ENCODE measurements at places on chromosomes 12 and 14.
A peak's percentile ranks its signal among the peaks of the same experiment; 100 is the strongest.

DNA sequence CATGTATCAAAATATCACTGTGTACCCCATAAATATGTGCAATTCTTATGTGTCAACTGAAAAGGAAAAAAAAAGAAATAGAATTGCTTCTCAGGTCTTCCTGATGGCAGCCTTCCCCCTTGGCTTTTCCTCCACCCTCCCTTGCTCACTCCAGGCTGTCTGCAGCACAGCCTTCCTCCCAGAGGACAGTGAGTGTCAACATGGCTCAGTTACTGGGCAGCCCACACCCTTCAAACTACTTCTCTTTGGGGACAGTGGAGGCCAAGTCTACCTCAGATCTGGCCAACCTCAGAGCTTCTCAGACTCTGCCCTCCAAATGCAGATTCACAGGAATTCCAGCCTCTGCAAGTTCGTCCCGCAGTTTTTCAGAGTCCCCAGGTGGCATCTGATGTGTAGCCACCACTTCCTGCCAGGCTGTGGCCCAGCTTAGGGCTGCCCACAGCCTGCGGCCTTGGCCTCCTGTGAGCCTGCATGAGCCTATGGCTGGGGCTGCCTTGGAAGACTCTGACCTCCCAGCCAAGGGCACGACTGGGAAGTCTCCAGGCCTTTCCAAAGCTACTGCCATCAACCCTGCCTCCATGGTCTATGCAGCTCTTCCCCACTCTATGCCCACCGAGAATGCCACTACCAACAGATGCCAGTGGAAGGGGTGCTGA lies 148.0 kb upstream of the PWP1 start:
- no peak for DNase-seq

- DNase-seq = no peak
Observed at GRCh38 chr12:68573406-68573805, 37.3 kb upstream of the RAP1B start.

GRCh38 chr12:118742431-118742830 lies 238.9 kb upstream of the SRRM4 start:
- no peak for DNase-seq

GRCh38 chr12:94427501-94428381 lies 31.9 kb downstream of the CEP83 start:
- DNase-seq = peak; percentile 67

DNA sequence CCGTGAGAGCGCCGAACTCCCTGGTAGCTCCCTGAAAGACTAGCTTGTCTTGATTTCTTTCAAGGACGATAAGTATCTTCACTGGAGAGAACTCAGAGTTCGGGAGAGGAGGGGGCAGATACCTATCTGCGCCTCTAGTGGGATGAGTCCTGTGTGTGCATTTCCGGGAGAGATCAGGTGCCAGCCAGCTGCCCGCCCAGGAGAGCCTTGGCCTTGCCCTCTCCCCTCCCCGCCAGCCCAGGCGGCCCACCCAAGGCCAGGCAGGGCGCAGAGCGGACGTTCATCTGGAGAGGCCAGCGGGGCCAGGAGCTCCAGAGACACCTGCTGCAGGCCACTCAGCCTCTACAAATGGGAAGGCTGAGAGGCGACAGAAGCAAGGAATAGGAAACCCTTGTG lies 1.0 kb downstream of the CD9 start:
- peak; percentile 57 for DNase-seq

DNA sequence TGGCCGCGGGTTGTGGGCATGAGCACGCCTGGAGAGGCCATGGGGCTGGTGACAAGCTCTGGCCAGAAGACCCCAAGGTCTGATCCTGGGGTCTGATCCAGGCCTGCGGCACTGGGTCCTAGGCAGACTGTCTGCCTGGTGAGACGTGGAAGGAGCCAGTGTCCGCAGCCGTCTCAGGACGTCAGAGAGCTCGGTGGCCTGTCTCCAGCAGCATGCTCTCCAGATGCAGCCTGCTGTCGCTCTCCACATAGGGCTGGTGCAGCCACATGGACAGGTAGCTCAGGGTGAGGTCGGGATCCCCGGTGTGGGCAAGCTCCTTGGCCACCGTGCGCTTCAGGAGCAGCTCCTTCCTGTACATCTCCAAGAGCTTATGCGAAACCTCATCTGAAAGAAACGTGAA lies 14.3 kb downstream of the CINP start:
- DNase-seq = no peak

GRCh38 chr14:88468406-88468805 lies 82.9 kb downstream of the SPATA7 start:
- DNase-seq = no peak

DNA sequence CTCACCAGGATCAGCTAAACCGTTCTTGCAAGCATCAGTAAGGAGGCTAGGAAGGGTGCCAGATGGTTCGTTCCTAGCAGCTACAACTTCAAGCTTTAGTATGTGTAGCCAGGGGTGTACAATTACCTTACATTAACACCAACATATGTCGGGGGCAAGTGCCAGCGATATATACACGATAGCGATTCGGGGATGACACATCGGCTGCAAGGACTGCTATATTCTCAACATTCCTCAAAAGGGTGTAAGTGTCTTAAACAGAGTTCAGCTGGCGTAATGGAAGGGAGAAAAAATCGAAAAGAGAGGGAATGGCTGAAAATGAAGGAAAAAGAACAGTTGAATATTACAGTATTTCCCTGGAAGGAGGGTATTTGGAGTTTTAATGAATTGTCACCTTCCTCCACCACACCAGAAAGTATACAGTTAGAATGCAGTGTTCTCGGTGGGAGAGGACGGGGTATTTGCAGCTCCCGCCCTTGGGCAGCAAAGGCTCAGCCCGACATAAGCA lies 545 bp downstream of the LIMA1 start:
- no peak for DNase-seq

GRCh38 chr14:76612654-76613053 lies 148.6 kb upstream of the VASH1 start:
- DNase-seq = no peak

GRCh38 chr14:66380143-66380542 lies 106.0 kb upstream of the CCDC196 start:
- DNase-seq = peak; percentile 60

- DNase-seq = no peak
Observed at GRCh38 chr12:3995306-3995705, 122.1 kb upstream of the PARP11 start.

DNA sequence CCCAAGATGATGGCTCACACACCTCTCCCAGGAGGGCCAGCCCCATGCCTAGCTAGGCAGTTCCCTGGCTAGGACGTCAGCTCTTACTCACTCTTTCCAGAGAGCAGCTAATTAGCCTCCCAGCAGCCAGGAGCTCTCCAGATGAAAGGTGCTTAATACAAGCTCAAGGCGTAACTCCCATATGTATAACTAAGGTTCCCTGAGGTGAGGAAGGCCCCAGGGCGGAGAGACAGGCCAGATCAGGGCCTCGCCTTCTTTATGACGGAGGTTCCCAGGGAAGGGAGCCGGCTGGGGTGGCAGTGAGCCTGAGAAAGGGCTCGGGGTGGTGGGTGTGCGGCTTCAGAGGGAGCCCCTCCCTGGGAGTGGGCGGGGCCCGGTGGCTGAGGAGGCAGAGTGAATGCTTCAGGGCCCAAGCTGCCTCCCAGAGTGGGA lies 26.4 kb upstream of the ZFP36L1 start:
- DNase-seq = no peak

DNA sequence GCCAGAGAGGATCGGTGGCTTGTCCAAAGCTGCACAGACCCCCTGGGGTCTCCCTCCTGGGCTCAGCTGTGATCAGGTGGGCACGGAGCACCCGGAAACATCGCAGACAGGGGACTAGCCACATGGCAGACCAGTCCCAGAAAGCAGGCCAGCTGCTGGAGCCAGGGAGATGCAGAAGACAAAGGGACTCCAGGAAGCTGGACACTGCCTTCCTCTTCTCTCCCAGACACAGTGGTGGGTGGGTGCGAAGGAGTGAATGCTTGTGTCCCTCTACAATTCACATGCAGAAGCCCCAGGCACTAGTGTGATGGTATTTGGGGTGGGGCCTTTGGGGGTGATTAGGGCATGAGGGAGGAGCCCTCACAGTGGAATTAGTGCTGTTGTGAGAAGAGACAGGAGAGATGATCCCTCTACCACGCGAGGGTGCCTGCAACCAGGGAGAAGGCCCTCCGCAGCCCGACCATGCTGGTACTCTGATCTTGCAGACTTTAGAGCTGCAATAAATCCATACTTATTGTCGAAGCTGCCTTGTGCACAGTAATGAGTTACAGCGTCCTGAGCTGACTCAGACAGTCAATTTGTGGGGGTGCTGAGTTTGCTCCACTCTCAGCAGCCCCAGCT lies 95.2 kb downstream of the CALM1 start:
- no peak for DNase-seq

DNA sequence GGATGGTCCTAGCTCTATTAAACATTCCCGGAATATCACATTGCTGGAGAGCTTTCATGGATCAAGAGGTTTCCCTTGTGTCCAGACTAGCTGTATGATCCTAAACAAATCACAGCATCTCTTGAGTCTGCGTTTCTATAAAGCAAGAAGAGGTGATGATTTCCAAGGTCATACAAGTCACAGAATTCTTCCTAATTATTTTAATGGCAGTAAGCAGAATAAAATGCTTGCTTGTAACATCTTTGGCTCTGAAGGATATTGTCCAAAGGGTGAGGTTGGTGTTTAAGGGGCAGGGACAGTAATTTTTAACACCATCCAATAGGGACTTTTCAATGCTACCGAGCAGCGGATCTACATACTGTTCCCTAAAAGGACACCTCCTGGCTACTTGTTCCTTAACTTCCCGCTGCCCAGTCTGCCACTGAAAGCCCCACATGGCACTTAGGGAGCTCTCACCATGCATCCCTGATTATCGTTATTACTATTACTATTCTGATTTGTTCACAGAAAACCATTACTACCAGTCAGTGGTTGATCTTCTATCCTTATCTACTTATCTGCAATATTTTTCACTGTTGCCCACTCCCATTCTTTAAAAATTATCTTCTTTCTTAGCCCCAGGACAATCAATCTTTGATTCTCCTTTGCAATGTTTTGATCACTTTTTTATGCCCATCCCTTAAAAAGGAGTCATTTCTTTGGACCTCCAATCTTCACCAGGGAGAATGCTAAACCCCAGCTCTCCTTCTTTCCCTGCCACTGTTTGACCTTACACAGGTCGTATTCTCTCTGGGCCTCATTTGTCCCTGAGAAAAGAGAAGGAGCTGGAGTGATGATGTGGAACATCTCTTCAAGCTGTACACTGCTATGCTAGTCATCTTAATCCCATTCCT lies 4.0 kb upstream of the PCED1B start:
- no peak for DNase-seq

- DNase-seq = no peak
Observed at GRCh38 chr12:104182621-104183378, 32.8 kb upstream of the TXNRD1 start.

DNA sequence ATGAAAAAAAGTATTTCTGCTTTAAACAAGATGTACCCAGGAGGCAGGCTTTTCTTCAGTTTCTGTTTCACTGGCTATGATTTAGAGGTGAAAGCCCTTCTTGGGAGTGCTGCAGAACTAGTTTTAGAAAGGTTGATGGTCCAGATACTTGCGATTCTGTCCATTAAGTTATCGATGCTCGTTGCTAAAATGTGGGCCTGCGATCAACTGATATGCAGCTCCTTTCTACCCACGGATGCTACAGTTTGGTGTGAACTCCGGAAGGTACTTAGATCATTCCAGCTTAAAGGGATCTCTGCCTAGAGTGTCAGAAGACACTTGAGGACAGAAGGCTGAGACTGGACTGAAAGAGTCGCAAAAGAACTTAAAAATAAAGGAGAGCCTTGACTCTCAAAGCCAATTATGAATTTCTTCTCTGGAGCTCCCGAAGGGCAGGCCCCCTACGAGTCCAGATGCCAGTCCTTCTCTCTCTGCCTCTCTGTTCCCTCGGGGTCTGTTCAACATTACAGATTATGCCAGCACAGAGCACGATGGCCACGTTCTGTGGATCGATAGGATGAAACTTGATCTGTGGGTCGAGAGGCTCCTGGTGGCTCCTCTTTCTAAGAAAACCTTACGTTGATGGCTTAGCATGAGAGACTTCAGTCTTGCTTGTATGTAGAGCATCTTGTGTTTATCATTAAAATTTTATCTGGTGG lies 40.0 kb downstream of the FBXW8 start:
- no peak for DNase-seq

DNA sequence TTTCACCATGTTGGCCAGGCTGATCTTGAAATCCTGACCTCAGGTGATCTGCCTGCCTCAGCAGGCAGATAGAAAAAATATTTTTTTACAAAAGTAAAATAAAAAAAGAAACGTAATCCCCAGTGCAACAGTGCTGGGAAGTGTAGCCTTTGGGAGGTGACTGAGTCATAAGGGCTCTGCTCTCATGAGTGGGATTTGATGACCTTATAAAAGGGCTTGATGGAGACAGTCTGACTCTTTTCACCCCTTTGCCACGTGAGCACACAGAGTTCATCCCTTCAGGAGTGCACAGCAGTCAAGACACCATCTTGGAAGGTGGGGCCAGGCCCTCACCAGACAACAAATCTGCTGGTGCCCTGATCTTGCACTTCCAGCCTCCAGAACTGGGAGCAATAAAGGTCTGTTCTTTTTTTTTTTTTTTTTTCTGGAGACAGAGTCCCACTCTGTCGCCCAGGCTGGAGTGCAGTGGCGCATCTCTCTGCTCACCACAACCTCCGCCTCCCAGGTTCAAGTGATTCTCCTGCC lies 24.7 kb upstream of the DYNC1H1 start:
- no peak for DNase-seq

DNA sequence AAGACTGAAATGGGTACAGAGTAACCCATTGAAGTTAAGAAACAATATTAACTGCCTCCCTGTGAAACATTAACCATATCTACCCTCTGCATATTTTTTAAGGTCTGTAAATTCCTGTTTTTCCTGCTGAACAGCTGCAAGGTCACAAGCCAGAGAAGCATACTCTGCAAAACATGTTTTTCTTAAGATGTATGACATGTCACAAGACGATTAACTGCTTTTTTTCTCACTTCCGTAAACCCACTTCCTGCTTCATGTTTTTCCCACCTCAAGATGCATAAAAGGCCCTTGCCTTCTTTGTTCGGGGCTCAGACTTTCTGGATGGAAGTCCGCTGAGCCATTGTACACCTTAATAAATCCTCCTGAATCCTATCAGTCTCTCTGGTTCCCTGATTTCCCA lies 504.7 kb upstream of the MIS18BP1 start:
- no peak for DNase-seq

DNA sequence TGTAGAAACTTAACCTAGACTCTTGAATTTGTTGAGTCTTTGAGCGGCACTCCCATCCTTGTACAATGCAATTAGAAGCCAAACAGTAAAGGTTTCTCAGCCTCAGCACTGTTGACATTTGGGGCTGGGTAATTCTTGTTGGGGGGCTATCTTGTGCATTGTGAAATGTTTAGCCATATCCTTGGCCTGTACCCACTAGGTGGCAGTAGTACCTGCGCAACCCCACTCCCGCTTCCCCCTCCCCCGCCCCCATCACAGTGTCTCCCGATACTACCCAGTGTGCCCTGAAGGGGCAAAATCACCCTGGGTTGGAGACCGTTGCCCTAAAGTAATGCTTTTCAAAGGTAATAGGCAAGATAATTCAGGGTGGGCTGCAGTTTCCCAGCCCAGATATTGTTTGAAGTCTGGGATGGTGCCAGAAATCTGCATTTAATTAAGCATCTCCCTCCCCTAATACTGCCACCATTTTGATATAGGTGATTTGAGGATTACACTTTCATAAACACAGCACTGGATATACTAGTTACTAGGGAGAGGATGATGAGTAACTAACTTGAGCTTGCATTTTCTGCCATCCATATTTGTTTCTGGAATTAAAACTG lies 1.8 kb downstream of the COX6A1 start:
- DNase-seq = peak; percentile 52

GRCh38 chr14:89855961-89856656 lies 98.4 kb downstream of the EFCAB11 start:
- no peak for DNase-seq

- DNase-seq = no peak
Observed at GRCh38 chr14:99261912-99262787, 9.8 kb downstream of the BCL11B start.

All from dermis microvascular lymphatic vessel endothelial cell (primary cell).